Activated T-helper 1 cell treated with anti-CD3 and anti-CD28 coated beads, Interleukin-2, amount 50 U/mL, for 16 hours (primary cell): ENCODE measurements at places on chromosomes 13 and 19.

- no peak for DNase-seq
Measured at GRCh38 chr19:2345076-2345475, 15.0 kb upstream of the TMPRSS9 start.

GRCh38 chr13:109672545-109672944 lies 113.8 kb downstream of the IRS2 start:
- no peak for DNase-seq

- DNase-seq, result no peak
Measured at GRCh38 chr13:19658831-19659230, 25.4 kb downstream of the MPHOSPH8 start.

DNA sequence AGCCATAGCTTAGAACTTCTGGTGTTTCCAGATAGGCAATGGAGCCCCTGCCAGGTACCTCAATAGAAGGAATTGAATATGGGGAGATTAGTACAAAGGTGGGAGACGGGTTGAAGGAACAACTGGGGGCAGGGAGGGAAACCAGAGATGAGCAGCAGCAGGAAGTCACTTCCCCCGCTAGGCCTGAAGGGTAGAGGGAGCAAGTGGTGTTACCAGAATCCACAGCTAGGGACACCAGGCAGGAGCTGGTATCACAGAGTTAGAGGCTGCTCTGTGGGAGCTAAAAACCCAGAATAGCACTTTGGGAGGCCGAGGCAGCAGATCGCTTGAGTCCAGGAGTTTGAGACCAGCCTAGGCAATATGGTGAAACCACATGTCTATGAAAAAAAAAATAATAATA lies 15.3 kb upstream of the HNRNPUL1 start:
- no peak for DNase-seq

GRCh38 chr19:10206226-10206885 lies 11.6 kb upstream of the DNMT1 start:
- no peak for DNase-seq

DNA sequence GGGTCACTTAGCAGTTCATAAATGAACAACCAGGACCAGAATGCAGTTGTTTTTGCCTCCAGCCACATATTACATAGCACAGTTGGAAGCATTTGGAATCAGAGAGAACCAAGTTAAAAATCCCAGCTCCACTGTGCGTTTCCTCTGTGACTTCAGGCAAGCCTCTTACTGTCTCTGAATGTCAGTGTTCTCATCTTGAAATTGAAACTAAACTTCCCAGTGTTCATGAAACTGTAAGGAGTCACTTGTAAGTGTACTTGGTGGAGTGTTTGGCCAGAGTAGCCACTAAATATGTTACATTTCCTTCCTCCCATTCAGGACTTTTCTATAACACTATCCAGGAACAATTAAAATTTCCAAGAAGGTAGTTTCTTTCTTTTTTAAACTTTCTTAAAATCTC lies 276.8 kb downstream of the KCNRG start:
- DNase-seq, result no peak

GRCh38 chr19:13790354-13790753 lies 4.9 kb upstream of the ZSWIM4 start:
- DNase-seq, result no peak

DNA sequence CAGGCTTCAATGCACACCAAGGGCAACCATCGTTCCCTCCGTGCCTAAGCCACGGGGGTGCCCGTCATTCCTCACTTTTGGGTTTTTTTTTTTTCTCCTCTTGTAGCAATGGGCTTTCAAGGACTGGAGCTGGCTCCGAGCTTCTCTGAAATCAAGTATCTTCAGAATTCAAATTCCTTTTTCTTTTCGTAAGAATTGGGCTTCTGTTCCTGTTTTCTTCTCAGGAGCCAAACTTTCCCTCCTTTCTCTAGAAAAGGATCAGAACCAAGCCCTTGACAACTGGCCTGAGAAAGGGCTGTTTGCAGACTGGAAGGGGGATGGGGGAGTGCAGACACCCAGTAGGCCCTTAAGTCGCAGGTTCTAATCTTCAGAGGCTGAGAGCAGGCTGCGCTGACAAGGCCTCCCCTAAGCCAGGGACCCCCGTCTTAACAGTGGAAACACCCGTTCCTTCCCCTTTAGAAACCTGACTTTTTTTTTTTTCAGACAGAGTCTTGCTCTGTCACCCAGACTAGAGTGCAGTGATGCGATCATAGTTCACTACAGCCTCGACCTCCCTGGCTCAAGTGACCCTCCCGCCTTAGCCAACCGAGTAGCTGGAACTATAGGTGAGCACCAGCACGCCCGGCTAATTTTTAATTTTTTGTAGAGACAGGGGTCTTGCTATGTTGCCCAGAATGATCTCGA lies 51.6 kb downstream of the RFX2 start:
- DNase-seq, result no peak

- no peak for DNase-seq
Measured at GRCh38 chr19:9797871-9798270, 21.0 kb downstream of the FBXL12 start.

- DNase-seq, result no peak
Measured at GRCh38 chr19:13872695-13873389, 4.1 kb upstream of the NANOS3 start.

- no peak for DNase-seq
Measured at GRCh38 chr13:59354665-59355369, 808.9 kb downstream of the DIAPH3 start.

- no peak for DNase-seq
Measured at GRCh38 chr19:16115301-16116039, 3.8 kb downstream of the RAB8A start.

- DNase-seq, result peak; percentile 51
Measured at GRCh38 chr19:584240-585001, 5.3 kb upstream of the HCN2 start.

GRCh38 chr13:76016799-76017400 lies 380.8 kb downstream of the LMO7 start:
- DNase-seq, result no peak

DNA sequence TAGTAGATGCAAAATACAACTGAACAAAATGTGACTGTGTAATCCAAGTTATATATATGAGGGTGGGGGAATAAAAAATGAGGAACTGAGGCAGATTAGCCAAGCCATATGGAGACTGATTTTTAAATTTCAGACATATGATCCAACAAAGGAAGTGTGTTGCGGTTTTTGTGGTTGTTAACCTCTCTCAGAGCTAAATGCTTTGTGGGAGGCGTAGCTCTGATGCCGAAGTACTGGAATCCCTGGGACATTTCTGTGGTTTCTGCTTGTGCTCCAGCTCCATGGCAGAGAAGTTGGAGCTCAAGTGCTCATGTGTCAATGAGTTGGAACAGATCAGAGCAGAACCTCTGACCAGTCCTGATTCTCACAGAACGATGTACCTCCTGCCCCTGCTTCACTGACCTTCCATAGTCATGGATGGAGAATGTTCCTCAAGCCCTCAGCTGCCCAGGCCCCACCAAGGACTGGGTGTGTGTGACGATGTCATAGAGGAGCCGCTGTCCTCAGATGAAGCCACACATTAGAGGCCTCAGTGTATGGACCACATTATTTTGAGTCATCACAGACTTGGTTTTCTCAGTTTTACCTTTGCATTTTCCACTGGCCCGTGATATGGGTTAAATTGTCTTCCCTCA lies 107.6 kb downstream of the SOX1 start:
- no peak for DNase-seq

GRCh38 chr13:52677823-52678222 lies 25.2 kb downstream of the SUGT1 start:
- no peak for DNase-seq

DNA sequence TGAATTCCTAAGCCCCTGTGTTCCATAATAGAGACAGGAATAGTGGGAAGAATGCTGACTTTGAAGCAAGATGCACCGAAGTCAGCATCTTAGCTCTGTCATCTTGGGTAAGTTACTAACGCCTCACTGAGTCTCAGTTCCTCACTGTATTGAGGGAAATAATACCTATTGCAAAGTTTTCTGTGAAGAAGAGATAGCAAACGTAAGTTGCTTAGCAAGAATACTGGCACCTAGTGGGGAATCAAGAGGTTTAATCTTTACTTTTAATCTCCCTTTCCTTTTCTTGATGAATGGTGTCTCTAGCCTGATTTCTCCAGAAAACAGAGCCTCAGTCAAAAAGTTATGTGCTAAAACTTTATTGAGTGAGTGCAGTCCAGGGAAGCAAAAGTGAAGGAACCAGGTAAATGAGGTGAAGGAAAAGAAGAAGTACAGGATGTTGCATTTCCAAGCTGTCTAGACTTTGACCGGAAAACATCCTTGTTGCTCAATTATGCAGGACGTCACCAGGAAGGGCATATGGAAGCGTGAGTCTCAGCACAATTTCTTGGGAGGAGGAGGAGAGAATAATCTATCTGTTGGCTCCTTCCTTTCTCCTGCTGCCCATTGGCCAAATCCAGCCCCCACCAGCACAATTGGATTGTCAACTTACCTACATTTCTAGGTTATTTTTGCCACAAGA lies 210.0 kb downstream of the B3GLCT start:
- DNase-seq, result no peak

GRCh38 chr13:52003541-52003940 lies 7.7 kb downstream of the ATP7B start:
- DNase-seq, result no peak

- DNase-seq, result no peak
Measured at GRCh38 chr13:22111152-22111783, 440.4 kb downstream of the FGF9 start.

DNA sequence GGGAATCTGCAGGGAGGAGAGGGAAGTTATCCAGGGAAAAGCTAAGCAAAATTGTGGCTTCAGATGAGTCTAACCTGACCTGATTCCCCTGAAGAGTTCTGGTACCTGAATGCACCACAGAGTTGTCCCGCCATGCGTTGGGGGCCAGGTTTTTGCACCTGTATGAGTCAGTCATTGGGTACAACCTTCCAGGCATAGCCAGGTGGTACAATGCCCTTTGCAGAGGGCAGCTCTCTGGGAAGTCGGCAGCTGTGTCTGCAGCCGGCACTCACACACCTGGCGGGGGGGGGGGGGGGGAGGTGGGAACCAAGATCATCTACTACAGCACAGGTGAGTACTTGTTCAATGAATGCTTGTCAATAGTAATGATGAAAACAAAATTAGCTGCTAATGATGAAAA lies 52.5 kb upstream of the GTF3A start:
- no peak for DNase-seq

DNA sequence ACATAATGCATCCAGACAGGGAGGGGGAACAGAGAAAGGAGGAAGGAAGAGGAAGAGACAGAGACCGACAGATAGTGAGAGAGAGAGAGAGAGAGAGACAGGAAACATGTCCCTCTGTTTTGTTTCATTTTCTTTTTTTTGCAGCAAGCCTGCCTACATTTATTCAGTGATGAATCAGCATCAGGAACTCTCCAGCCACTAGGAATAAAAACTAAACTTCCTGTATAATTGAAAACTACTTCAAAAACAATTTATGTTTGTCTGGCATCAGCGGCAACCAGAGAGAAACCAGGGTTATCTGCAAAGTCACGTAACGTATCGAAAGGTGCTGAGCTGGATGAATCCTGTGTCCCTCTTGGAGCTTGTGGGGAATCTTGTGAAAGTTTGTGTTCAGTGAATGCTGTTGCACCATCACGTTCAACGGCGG lies 148.6 kb upstream of the SOX21 start:
- DNase-seq, result no peak

GRCh38 chr13:100039740-100040139 lies 49.2 kb upstream of the PCCA start:
- DNase-seq, result no peak

DNA sequence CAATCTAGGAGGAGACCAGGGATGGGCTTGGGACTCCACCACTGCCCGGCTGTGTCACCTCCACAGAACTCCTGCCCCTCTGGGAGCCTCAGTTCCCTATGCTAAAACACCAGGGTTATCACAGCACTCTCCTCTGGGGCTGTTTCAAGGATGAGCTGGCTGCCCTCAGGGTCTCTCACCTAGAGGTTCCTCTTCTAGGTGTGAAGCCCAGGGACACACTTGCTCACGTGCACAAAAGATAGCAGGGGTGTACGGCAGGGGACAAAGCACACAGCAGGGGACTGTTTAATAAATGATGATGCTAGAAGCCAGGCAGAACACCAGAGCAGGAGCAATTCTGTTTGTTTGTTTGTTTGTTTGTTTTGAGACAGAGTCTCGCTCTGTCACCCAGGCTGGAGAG lies 16.8 kb upstream of the LYPD3 start:
- no peak for DNase-seq

DNA sequence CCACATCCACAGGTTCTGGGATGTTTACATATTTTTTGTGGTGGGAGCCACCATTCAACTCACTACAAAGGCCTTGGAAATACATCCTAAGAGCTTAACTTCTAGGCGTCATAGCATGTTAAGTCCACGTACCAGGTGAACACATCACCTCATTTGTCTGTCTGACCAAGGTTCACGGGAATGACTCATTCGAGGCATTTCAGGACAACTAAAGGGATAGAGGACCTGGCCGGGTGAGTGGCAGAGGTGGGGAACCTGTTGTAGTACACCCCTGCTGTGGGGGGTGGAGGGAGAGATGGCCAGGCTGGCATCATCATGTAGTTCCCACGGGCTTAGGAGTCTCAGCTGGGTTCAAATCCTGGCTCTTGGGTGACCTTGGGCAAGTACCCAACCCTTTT lies 51.5 kb downstream of the BICRA start:
- no peak for DNase-seq

DNA sequence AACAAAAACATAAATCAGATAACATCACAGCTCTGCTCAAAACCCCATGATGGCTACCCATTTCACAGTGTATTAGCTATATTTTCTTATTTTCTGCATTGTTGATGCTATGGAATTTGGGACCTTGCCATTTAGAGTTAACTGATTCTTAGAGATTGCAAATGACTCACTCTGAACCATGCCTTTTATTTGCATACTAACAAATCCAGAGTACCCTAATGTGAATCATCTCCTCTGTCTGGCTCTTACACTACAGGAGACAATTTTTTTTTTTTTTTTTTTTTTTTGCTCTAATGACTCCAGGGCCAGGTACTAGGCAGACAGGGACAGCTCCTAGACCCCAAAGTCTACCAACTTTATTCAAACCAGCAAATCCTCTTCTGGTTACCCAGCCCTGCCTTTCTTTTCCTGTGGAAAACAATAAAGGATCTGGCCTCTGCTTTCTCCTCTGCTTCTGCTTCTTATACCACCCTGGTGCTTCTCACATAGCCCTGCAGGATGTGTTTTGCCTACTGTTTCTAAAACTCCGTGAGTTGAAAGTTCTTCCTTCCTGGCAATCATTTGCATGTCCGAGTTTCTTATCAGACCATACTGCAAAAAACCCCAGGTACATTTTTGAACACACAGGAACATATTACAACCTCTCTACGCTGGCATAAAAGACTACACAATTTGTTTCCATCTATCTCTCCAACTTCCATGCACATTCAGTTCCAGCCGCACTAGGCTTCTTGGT lies 10.6 kb upstream of the ZNF460 start:
- DNase-seq, result no peak

GRCh38 chr19:44282846-44283245 lies 22.0 kb downstream of the ZNF235 start:
- no peak for DNase-seq

GRCh38 chr19:45999653-46000121 lies 4.4 kb downstream of the CCDC61 start:
- DNase-seq, result no peak

GRCh38 chr19:12828494-12828893 lies 5.9 kb downstream of the RTBDN start:
- DNase-seq, result no peak

- no peak for DNase-seq
Measured at GRCh38 chr19:50933640-50934039, 19.2 kb downstream of the KLK5 start.

- peak; percentile 78 for DNase-seq
Measured at GRCh38 chr19:7652061-7652641, 15.2 kb downstream of the STXBP2 start.

- DNase-seq, result no peak
Measured at GRCh38 chr13:110352735-110353134, 45.7 kb downstream of the COL4A2 start.
